Progenitor cell of endocrine pancreas (in vitro differentiated cells): ENCODE measurements at places on chromosomes 3 and 15.

DNA sequence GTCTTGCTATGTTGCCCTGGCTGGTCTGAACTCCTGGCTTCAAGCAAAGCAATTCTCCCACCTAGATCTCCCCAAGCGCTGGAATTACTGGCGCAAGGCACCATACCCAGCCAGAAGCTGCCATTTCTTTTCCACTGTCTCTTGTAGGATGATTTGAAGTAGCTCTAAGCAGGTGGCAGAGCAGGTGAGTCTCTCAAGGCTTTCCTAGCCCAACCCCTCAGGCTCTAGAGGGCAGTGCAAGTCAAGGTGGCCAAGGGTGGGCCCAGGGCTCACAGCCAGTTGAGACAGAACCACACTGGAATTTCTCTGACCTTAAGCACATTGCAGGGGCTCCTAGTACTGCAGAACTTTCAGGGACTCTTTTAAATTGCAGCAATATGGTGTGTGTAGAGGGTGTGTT lies 15.6 kb upstream of the DAG1 start:
- peak; percentile 36 for DNase-seq

GRCh38 chr15:33807665-33808064 lies 160.6 kb upstream of the CHRM5 start:
- no peak for DNase-seq

- DNase-seq: no peak
Measured at GRCh38 chr3:140682586-140682985, 4.7 kb downstream of the TRIM42 start.

DNA sequence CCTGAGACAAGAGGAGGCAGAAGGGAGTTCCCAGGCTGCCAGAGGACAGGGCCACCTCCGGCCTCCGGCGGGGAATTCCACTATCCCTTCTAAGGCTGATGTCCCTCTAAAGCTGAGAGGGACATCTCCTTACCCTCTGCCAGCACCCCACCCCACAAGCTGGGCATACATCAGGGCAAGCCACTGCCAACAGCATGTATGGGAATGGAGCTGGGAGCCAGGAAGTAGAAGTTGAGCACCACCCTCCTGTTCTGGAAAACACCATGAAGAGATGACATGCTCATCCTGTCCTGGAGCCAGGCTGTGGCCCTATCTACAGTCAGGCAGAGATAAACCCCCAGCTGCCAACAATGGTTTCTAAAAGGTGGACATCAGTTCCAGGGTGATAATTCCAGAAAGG lies 7.1 kb downstream of the PLCD1 start:
- DNase-seq: no peak

- DNase-seq: peak; percentile 34
Measured at GRCh38 chr15:90002428-90002844, 1.3 kb downstream of the ZNF710 start.

DNA sequence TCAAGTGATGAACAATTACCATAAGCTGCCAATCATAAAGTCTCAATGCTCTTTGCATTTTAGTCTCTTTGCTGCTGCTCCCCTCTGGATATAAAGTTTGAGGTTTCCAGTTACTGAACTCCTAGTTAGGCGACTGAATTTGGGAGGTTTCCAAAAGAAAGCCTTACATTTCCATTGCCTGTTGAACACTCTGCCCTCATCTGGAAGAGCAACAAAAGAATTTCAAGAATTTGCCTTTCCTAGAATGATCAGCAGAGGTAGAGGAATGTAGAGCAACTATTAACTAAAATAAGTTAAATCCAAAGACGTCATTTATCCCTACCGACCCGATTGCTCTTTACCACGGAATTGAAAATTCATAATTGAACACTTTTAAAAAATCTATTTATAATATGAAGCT lies 53.4 kb upstream of the PRICKLE2 start:
- no peak for DNase-seq

- no peak for DNase-seq
Measured at GRCh38 chr15:92960996-92961681, 61.0 kb downstream of the CHD2 start.

DNA sequence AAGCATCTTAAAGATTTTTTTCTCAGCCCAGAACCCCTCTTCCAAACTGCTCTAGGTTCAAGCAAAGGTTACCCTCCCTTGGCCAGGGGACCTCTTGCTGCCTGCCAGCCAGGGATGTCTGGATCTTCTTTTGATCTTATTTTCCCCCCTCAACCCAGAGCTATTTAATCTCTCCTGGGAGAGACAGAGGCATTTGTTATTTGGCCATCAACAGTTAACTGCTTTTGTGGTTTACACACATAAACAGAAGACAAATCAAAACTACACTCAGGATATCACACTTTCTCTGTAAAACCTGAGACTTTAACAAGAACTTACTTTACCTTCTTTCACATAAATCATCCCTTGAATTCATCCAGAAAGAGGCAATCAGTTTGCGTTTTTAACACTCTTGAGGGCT lies 272.5 kb downstream of the THSD4 start:
- no peak for DNase-seq

DNA sequence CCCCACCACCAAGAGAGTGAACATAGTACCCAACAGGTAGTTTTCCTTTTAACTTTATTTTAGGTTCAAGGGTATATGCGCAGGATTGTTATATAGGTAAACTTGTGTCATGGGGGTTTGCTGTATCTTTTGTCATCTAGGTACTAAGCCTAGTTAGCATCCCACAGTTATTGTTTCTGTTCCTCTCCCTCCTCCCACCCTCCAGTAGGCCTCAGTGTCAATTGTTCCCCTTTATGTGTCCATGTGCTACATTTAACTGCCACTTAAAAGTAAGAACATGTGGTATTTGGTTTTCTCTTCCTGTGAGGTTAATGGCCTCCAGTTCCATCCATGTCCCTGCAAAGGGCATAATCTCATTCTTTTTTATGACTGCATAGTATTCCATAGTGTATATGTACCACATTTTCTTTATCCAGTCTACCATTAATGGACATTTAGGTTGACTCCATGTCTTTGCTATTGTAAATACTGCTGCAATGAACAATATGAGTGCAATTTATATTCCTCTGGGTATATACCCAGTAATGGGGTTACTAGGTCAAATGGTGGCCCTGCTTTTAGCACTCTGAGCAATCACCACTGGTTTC lies 66.2 kb downstream of the ST3GAL6 start:
- DNase-seq: no peak

DNA sequence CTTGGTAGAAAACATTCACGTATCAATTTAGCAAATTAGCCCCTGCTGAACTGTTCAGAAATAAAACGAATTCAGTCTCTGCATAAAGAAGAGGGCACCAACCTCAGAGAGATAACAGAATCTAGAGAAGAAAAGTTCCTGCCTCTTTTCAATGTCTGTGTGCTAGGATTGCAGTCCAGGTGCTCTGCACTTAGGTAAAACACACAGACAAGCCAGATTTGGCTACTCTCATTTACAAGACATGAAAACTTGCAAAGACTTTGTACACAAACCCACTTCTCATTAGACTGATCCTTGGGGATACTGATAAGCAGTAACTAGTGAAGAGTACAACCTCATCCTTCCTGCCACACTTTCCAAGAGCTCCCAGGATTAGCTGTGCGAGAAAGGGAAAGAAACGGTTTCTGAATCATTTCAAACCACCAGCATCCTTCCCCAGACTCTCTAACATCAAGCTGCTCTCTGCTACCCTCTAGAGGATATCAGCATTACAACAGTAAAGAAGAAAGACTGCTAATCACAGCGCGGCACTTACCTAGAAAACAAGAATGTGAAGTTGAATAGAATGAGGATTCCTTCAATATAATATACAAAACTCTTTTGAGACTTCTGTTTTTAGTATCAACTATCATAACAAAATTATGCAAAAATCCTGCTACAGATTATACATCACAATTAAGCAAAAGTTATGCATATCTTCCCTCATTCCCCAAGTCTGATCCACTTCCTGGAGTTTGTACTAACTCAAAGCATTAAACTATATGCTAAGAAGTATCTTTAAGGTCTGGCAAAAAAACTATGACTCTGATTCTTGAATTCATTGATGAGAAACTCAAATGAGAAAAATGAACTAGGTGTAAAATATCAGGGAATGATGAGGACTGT lies 306.4 kb downstream of the MAGI1 start:
- no peak for DNase-seq

GRCh38 chr3:119862616-119863015 lies 80.7 kb downstream of the NR1I2 start:
- DNase-seq: no peak

GRCh38 chr3:192262001-192262400 lies 465.3 kb downstream of the FGF12 start:
- DNase-seq: no peak

DNA sequence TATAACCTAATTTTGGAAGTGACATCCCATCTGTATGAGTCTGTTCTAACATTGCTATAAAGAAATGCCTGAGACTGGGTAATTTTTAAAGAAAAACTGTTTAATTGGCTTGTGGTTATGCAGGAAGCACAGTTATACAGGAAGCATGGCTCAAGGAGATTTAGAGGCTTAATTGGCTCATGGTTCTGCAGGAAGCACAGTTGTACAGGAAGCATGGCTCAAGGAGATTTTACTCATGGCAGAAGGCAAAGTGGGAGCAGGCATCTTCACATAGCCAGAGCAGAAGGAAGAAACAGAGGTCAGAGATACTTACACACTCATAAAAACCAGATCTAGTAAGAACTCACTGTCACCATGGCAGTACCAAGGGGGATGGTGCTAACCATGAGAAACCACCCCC lies 193.1 kb upstream of the ADAMTS9 start:
- DNase-seq: no peak

DNA sequence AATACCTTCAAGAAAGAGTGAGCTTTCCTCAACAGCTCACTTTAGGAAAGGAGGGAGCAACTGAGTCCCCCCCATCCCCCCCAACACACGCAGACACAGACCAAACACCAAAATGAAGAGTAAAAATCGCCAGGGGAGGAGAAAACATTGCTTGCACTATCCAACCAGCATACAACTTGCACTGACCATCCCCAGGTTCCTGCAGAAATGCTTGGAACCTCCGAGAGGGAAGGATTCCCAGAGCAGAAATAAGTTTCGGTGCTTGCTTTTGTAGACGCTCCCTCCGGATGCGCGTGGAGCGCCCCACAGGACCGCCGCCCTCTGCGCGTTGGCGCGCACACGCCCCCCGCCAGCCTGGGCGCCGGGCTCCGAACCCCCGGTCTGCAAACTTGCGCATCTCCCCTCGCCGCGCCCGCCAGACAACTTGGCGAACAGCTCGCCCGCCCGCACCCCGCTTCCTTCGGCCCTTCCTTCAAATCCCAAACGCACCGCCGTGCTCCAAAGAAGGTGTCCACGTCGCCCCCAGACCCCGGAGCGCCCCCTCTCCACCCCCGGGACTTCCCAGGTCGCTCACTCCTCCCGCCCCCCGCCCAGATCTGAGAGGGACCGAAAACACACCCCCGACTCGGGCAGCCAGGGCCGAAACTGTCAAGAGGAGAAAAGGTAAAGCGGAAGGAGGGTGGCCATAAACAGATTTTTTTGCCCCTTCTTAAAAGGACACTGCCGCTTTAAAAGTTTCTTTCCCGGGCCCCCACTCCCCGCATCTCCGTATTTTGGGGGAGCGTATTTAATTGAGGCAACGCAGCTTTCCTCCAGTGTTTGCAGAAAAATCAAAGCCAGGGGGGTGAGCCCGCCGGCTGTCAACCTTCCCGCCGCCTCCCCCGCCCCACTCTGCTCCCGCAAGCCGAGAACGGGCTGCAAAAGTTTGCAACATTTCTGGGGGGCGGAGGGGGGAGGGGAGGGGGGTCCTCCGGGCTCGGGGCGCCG lies 859 bp downstream of the RORA start:
- no peak for DNase-seq

- no peak for DNase-seq
Measured at GRCh38 chr3:186381424-186382216, 19.6 kb upstream of the DGKG start.

- no peak for DNase-seq
Measured at GRCh38 chr15:38864827-38865581, 300.4 kb upstream of the RASGRP1 start.

- DNase-seq: no peak
Measured at GRCh38 chr3:16478516-16478915, 35.0 kb downstream of the RFTN1 start.

DNA sequence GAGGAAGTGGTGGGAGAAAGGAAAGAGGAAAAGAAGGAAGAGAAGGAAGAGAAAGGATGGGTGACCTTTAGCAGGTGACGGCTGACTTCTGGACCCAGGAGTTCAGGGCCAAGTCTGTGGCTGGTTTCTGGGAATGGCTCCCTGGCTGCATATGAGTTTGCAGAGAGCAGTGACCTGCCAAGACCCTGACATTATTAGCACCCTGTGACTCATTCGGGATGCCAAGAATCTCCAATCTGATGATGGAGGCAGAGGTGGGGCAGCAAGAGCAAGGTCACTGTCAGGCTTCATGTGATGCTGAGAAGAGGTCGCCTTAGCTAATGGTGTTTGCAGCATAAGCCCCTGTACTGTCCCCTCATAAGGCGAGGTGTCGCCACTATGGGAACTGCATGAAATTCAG lies 42.6 kb downstream of the MYZAP start:
- no peak for DNase-seq

GRCh38 chr3:172913911-172914655 lies 163.6 kb downstream of the ECT2 start:
- DNase-seq: no peak

GRCh38 chr3:197564097-197564843 lies 8.5 kb upstream of the BDH1 start:
- DNase-seq: no peak

- DNase-seq: peak; percentile 59
Measured at GRCh38 chr3:126983653-126984390, 907 bp downstream of the PLXNA1 start.

DNA sequence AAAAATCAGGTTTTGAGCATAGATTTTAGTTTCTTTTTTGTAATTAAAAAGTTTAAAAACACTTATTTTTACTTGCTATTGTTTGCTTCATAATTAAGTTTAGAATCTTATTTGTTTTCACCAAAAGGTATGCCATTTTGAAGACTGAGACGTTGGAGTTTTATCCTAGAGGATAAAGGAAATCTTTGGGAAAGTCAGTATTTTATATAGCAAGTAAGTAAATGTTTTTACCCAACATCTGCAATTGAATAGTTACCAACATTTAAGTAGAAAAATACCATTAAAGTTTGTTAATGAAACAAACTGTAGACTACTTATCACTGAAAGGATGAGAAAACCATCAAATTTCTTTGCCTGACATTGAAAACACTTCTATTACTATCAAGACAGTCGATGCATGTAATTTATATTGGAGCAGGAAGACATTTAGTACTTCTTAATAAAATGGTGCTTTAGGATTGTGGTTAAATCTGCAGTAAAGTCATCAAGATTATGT lies 14.0 kb upstream of the CHD2 start:
- DNase-seq: no peak

DNA sequence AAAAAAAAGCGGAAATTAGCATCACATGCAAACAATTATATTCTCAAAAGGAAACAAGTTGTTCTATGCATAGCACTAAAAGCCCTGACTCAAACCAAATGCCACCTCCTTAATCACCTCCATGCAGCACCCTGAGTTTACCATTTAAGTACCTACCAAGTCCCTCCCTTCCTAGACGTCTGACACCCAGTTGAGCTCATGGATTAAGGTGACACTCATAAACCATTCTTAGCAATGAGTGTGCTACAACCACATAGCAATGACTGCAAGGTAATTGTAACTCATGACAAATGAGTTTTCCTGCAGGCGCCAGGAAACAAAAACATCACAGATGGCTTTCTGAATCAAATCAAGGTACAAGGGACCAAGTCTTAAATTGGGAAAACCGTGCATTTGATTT lies 32.0 kb downstream of the WWTR1 start:
- no peak for DNase-seq

GRCh38 chr3:180804916-180805315 lies 107.6 kb upstream of the FXR1 start:
- no peak for DNase-seq
